ENCODE measurements at places on chromosomes 7 and 10.

- no peak for DNase-seq
Measured at GRCh38 chr7:15314922-15315321, 246.9 kb downstream of the AGMO start.

DNA sequence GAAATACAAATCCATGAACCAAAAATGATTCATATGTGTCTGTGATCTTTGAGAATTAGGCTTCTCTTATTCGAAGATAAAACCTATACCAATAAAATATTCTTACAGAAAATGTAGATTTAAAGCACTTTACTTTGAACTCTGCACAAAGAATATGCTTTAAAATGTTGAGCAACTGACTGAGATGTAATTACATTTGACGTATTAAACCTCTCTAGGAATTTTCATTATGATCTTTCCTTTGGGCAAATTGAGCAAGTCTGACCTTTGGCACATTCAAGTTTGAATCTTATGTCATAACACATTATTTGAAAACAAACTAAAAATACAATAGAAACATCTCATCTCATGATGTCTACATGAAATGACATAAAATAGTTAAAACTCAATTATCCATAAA, 69.2 kb upstream of the AHR start:
- no peak for DNase-seq

DNA sequence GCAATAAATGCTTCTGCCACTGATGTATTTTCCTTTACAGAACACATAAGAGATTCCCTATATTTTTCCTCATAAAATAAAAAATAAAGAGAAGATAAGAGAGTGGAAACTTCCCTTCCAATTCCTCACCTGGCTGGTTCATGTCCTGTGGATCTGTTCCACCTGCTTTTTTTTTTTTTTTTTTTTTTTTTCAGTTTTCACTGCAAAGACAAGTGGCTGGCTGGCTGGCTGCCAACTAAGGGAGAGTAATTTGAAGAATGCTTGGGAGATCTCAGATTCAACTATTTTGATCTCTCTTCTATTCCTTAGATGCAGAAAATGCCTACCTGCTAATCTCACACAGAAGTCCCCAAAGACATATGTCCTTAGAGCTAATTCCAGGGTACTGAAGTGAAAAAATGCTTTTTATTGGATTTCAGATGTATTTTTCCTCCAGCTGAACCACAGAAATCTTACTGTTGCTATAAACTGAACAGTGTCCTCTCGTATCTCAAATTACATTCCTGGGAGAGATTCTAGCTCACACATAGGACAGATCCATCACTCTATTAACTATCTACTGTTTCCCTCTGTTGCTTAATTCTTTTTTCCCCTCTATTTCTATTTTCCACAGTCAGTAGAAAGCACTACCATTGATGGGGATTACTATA, 120.8 kb downstream of the NRCAM start:
- DNase-seq: peak; percentile 21

DNA sequence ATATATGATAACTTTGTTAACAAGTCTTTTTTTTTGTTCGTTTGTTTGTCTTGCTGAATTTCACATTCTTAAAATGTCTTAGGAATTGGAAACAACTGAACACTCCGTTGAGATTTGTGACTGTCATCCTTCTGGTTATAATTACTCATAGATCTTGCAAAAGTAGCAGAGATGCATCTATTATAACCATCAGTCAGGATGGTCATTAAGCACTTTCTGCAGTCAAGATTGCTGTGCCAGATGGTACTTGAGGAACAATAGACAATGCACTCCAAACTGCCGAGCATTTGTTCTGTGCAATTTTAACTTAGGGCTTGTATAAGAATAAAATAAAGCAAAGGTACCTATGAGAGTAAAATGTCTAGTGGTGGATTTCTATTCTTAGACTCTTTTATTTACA, 710.1 kb upstream of the KCND2 start:
- no peak for DNase-seq

GRCh38 chr7:35613150-35613549, 81.8 kb downstream of the HERPUD2 start:
- no peak for DNase-seq

DNA sequence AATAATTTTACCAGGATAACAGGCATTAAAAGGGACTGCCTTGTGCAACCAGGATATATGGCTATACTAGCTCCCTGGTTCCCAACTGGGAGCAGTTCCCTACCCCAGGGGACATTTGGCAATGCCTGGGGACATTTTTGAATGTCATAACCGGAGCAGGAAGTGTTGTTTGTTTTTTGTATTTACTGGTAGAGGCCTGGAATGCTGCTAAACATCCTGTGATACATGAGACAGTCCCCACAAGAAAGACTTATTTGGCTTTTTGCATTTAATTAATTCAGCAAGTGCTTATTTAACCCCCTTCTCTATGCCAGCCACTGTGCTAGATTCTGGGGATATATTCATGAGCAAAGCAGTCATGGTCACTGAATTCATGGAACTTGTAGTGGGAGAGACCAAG, 181.2 kb downstream of the BBS9 start:
- DNase-seq: no peak

GRCh38 chr10:71727105-71727737, 7.6 kb upstream of the C10orf105 start:
- no peak for DNase-seq

- DNase-seq: no peak
Measured at GRCh38 chr7:21944616-21945453, 864 bp downstream of the CDCA7L start.

DNA sequence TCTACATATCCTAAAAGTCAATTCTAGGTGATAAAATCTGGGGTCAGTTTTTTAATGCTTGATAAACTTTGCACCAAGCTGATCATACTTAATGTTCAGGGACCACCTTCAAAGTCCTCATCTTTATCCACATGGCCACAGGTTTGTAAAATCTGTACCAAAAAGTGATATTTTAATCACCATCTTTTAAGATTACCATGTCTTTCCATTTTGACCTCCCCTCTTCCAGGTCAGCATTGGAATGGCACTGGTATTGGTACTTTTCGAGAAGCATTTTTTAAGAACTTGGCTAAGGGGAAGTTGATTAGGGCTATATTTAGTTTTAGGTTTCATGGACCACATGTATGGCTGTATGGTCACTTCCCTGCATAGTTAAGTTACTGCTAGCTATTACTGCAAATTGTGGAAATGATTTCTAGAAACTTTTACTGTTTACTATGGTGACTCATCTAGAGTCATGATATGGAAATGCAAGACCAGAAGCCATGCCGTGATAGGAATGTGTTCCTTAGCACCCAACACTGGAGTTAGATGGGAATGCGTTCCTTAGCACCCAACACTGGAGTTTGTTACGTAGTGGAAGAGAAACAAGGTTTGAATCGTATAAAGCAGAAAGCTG, 50.8 kb upstream of the ABLIM1 start:
- no peak for DNase-seq

DNA sequence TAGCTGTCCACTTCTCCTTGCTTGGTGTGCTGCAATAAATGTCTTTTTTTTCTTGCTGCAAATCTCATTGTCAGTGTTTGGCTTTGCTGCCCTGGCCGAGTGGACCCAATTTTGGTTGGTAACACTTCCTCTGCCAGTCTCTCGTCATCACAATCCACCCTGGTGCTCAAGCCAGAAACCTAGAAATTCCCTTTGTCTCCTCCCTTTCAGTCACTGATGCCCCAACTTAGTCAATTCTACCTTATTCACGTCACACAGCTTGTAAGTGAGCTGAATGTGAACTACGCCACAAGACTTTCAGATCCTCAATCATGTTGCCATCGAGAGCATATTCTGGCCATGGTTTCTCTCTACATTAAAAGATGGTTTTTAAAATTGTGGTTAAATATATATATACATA, 13.0 kb upstream of the FRA10AC1 start:
- no peak for DNase-seq

GRCh38 chr7:29239638-29240037, 45.1 kb downstream of the CHN2 start:
- DNase-seq: no peak

DNA sequence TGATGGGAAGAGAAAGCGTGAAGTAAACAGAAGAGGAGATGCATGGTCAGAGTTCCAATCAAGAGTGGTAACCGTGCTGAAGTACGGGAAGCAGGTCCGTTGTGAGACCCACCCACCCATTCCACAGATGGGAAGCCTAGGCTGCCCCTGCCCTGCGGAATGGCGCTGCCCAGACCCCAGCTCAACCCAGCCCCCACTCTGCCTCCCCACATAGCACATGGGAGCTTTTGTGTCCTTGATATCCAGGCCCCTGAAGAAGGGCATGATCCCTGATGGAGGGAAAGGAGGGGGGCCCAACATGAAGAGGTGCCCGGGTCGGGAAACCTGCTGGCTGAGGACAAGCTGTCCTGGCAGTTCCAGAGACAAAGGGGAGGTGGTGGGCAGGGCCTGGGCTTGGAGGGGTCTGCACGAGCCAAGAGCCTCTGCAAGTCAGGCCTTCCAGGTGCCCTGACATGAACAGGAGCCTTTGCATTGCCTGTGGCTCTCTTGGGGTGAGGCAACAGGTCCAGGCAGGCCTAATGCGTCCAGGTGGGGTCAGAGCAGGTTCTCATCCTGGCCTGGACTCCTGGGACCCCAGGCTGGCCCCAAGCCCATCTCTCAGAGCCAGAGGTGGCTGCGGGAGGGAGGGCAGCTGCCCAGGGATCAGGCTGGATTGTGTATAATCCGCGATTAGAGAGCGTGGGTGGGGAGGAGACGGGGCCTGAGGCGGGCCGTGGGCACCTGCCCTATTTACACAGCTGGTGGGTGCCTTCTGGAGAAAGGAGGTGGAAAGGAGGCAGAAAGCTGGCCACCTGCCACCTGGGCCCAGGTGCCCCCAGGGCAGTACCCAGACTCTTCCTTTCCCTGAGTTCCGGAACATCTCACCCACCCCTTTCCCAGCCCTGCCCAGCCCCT, 23.5 kb downstream of the YKT6 start:
- DNase-seq: no peak

- DNase-seq: no peak
Measured at GRCh38 chr10:6579183-6579903, 733 bp downstream of the PRKCQ start.

DNA sequence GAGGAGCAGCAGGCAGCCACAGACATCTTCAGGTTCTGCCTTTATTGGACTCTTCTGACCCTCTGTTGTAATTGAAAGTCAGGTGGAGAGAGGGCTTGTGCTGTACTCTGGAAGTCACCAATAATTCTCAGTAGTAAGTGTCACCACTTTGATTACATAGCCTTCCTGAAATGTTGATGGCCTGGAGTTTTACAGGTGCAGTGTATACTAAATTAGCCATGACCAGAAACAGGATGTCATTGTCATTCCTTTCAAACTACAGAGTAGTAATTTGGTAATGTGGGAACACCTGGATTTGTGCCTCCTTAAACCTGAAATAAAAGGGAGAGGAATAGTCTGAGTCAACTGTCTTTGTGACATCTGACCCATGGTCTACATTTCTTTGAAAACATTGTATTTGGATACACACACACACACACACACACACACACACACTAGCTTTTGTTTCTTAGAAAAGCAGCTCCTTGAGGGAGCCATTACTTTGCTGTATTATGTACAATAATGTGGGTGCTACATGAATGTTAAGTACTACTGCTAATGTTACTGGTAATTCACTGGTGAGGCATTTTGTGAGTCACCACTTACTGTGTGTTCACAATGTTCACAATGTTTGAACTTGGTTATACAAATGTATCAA, 19.6 kb downstream of the ARL4A start:
- no peak for DNase-seq

GRCh38 chr10:132270721-132271457, 36.9 kb downstream of the STK32C start:
- no peak for DNase-seq

GRCh38 chr10:116899626-116900025, 50.3 kb downstream of the ENO4 start:
- no peak for DNase-seq

- peak; percentile 17 for DNase-seq
Measured at GRCh38 chr7:95509199-95509598, 23.5 kb downstream of the ASB4 start.

DNA sequence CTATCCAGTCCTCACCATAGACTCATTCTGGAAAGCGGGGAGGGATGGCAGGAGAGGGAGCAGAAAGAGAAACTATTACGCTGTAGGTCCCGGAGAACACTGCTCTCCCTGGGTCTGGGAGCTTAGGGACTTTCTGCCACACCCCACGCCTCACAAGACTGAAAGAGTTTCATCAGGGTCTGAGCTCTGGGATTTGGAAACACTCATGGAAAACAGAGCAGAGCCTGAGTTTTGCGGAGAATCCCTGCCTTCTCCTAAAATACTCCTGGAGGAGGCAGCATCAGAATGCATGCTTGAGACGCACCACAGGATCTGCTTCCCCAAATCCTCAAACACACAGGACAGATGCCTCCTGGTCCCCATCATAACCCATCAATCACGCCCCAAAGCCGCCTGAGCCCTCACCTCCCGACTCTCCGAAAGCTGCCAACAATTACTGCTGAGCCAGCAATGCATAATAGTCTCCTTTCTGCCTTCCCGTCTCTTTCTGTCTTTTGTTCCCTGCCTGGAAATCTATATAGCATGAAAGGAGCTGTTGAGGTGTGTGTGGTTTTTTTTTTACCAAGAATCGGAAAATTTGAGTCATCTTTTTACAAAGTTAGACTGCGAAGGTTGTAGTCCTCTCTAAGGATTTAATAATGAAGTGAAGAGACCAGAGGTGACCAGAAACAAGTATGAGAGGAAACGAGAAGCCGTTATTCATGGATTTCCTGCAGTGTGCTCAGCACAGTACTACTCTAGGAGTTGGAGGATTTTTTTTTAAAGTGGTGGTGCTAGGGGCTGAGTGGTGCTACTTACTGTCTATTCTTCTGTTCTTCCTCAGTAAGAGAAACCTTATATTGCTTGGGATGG, 37.7 kb downstream of the ASB13 start:
- no peak for DNase-seq

DNA sequence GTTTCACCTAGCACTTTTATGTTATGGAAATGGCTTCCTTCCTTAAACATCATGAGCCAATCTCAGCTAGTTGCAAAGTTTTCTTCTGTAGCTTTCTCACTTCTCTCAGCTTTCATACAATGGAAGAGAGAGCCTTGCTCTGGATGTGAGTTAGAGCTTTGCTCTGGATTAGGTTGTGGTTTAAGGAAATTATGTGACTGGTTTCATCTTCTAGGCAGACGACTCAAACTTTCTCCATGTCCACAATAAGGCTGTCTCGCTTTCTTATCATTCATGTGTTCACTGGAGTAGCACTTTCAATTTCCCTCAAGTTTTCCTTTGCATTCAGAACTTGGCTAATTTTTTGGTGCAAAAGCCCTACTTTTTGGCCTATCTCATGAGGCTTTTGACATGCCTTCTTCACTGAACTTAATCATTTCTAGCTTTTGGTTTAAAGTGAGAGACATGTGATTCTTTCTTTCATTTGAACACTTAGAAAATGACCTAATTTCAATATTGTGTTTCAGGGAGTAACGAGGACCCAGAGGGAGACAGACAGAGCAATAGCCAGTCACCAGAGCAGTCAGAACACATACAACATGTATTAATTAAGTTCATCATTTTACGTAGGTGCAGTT, 49.8 kb downstream of the CNOT4 start:
- DNase-seq: no peak

DNA sequence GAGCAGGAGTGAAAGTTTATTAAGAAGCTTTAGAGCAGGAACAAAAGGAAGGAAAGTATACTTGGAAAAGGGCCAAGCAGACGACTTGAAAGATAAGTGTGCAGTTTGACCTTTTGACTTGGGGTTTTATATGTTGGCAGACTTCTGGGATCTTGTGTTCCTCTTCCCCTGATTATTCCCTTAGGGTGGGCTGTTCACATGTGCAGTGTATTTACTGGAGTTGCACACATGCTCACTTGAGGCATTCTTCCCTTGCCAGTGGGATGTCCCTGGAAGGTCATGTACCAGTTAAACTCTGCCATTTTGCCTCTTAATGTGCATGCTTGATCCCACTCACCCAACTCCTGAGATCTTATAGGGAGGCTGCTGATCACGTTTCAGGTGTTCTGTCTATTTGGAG, 23.4 kb upstream of the ARHGAP12 start:
- no peak for DNase-seq

GRCh38 chr7:151503902-151504714, 15.6 kb downstream of the RHEB start:
- no peak for DNase-seq
